ENCODE measurements at places on chromosomes 11 and 22.

DNA sequence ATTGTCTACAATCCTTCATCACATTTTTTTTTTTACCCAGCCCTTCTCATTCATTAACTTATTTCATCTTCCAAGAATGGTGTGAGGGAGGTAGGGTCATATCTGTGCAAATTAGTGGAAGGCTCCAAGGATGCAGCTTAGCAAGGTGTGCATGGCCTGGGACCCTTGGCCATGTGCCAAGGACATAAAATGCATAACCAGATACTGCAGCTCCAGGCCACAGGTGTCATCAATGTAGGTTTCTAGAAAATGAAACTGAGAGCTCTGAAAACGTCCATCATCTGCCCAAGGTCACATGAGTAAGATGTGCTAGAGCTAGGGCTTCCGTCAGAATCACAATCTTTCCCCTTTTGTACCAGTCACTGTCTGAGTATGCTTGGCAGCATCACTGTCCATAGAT is 29.8 kb downstream of the ANKK1 start:
- DNase-seq: no peak

DNA sequence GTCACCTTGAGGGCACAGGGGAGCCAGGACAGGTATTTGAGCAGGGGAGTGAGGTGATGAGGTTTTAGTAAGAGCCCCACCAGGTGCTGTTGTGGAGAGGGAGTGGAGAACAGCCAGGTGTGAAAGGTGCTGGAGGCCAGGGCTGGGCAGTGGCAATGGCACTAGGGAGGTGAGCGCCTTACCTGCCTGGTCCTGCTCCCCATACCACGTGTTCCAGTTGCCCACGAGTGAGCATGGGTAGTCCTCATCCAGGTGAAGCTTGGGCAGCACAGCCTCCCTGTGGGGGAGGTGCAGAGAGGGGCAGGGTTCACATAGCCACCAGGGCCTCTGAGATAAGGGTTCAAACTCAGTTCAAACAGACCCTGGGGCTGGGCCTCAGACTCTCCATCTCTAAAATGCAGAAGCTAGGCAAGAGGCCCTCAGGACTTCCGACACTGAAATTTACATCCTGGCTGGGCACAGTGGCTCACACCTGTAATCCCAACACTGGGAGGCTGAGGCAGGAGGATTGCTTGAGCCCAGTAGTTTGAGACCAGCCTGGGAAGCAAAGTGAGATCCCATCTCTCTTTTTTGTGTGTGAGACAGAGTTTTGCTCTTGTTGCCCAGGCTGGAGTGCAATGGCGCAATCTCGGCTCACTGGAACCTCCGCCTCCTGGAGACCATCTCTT is 11.8 kb downstream of the NIPSNAP1 start:
- no peak for DNase-seq

DNA sequence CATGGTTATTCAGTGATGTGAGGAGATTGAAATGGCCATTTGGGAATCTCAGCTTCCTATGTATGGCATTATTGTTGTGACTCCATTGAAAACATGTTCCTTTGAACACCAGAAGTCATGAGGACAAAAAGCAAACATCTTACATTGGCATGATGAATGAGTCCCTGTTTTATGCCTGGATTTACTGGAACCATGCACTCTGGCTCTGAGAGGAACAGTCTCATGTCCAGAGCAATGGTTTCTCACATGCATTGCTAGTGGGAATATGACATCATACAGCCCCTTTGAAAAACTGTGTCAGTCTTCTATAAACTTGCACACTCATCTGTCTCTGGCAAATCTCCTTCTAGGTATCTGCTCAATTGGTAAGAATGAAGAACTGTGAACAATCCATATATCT is 3.4 kb upstream of the KDM4F start:
- DNase-seq: no peak

- no peak for DNase-seq
These were observed 15.3 kb upstream of the OR10V1 start for GRCh38 chr11:59728913-59729312.

GRCh38 chr22:37030560-37031281 is 11.2 kb downstream of the MPST start:
- no peak for DNase-seq

- no peak for DNase-seq
These were observed 4.6 kb downstream of the MYH9 start for GRCh38 chr22:36383110-36383581.

GRCh38 chr11:31521497-31522150 is 12.1 kb downstream of the ELP4 start:
- no peak for DNase-seq

All from NCI-H2081 (cell line).